Activated CD4-positive, alpha-beta T cell treated with anti-CD3 and anti-CD28 coated beads, Interleukin-2, amount 50 U/mL, for 4 hours (primary cell): ENCODE measurements at places on chromosomes 3 and 15.

DNA sequence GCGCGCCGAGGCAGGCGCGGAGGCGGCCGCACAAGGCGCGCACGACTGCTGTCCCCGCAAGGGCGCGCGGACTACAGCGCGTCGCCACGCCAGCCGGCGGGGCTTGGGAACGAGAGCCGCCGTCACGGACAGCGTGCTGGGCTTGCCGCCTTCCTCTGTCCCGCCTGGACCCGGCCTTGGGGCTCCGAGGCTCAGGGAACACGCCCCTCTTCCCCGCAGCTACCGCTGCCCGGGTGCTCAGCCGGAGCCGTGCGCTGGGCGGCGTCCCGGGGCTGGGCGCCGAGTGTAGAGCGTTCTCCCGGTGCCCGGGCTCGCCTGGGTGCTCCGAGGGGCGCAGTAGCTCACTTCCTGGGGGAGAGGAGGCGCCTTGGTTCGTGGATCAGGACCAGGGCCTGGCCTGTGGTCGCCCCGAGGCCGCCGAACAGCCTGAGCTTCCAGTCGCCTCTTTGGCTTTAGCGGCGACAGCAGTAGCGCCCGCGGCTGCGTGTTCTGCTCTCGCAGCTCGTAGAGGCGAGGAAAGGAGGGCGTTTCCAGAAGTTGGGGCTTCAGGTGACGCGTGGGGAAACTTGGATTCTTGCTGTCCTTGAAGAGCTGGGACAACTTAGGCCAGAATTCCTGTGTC, 226.7 kb upstream of the C2CD4B start:
- no peak for DNase-seq

GRCh38 chr15:85865070-85865684, 70.5 kb upstream of the KLHL25 start:
- no peak for DNase-seq

GRCh38 chr3:100045696-100046095, 68.6 kb downstream of the FILIP1L start:
- DNase-seq = no peak

DNA sequence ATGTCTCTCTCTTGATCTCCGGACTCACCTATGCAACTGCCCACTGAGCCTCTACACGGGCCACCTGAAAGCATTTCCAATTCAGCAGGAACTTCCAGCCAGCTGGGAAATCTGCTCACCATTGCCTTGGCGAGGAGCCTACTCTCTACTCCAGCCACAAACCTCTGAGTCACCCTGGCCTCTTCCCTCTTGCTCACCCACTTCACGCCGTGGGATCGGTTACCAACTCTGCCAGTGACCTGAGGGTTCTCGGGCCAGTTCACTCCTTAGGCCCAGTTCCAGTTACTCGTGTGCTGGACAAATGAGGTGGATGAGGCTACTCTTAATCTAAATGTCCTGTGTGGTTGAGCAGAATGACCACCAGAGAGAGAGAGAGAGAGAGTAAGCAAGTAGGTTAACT, 70.1 kb downstream of the CEMIP start:
- DNase-seq = no peak

- no peak for DNase-seq
These were observed 2.4 kb upstream of the C3orf20 start for GRCh38 chr3:14672588-14672987.

DNA sequence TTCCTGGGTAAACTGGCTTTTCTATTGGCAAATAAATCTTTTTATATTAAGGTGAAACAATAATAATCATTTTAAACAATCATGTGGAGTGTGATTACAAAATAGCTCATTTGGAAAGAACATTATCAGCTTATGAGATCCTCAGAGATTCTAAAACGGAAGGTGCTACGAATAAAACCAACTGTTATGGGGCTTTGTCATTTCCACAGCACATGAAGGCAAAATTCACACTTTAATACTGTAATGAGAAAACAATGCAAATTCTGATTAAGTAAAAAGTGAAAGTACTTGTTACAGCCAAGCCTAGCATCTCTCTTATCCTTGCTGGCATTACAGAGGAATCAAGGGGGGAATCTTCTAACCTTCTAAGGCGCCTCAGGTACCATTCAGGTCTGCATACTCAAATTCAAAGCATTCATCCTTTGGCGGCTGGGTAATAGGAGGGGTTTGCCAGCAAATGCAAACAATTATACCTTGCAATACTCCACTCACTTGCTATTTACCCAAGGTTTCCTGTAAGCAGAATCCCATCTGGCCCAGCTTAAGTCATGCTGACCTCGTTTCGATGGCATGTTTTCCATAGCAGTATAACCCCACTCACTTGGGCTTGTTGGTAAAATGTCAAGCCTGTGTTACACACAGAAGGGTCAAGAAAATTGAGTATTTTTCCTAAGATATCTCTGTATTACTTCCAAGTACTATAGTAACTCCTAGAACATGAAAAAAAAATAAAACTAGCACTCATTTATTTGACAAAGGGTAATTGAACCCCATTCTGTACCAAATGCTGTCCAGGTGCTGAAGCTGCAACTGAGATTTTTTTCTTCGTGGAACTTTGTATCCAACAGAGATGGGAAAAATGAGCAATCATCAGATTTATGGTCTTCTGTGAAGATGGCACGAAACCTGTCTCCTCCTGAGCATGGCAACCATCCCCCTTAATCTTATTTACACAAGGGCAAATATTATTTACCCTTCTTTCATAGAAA, 183.7 kb upstream of the LMCD1 start:
- DNase-seq = no peak

- DNase-seq = no peak
These were observed 831 bp downstream of the IFT57 start for GRCh38 chr3:108221393-108221792.

DNA sequence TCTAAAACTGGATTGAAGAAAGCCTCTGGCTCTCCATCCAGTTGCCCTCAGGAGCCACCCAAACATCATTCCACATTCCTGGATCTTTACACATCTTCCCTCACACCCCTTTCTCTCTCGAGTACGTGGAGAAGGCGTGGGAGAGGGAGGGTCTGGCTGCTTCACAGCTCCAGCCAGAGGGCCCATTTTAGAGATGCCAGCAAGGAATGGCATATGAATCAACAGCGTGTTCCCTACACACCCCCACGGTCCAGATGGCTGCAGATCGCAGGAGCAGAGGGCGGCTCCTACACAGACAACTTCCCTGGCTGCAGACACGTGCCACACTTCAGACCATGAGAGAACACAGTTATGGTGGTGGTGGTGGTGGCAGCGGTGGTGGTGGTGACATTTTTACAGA, 280.1 kb downstream of the ERC2 start:
- DNase-seq = no peak

GRCh38 chr15:60571008-60571420, 92.1 kb upstream of the ICE2 start:
- no peak for DNase-seq

GRCh38 chr15:88897456-88898194, 2.3 kb upstream of the HAPLN3 start:
- DNase-seq = peak; percentile 81

GRCh38 chr3:125146626-125147490, 65.7 kb downstream of the SLC12A8 start:
- DNase-seq = no peak

GRCh38 chr3:166993015-166993630, 387.0 kb downstream of the ZBBX start:
- DNase-seq = no peak

- DNase-seq = no peak
These were observed at the start of the genes FOXL2 and FOXL2NB for GRCh38 chr3:138946663-138947494. TSS of gene FOXL2 (minus strand) at chr3:138947137. CDS start at chr3:138946722, 415 bp downstream. TSS of gene FOXL2NB (plus strand) at chr3:138947217. CDS start at chr3:138947365, 148 bp downstream.

DNA sequence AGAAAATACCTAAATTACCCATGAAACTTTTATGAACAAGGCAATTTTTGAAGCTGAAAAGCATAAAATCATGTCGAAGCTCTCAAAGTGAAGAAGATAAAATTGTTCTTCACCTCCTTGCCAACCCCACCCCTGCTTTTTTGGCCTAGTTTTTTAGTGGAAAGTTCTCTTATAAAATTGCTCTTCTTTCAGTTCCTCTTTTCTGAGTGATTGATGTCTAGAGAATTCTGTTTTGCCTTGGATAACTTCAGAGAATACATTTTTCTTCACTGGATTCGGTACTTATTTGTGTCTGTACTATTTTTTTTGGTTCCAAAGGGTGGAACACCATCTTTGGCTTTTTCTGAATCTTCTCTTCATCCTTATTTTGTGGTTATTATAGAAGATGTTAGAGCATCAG, 25.0 kb upstream of the PYDC2 start:
- DNase-seq = no peak

GRCh38 chr3:127816783-127817405, 5.4 kb downstream of the MGLL start:
- no peak for DNase-seq

DNA sequence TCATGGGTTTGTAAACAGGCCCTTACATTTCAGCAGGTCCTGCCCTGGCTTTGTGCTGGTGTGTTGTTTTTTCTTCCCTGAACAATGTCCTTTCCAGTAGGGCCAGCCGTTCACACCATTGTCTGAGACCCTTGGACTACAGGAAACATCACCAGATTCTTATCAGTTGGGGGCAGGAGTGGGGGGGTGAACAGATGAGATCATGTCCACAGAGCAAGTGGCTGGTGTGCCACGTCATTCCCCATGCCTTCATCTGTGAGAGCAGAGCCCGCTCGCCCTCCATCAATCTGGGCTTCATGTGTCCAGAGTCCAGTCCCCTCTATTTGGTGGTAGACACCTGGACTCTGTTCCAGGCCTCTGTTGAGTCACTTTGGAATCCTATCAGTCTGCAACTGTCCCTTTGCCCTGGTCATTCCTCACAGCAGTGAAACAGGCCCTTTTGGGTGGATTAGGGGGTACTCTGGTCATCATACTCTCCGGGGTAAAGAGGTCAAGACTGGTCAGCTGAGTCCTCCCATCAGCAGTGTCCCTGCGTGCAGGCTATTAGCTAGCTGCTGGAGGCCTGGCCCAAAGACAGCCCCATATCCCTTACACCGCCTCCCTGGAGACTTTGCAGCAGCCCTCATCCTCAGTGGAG, 15.0 kb downstream of the SEMA3G start:
- no peak for DNase-seq

- DNase-seq = peak; percentile 33
These were observed 6.8 kb upstream of the TRIM69 start for GRCh38 chr15:44729408-44730127.

- no peak for DNase-seq
These were observed 62.6 kb downstream of the SLC7A14 start for GRCh38 chr3:170523248-170523647.

DNA sequence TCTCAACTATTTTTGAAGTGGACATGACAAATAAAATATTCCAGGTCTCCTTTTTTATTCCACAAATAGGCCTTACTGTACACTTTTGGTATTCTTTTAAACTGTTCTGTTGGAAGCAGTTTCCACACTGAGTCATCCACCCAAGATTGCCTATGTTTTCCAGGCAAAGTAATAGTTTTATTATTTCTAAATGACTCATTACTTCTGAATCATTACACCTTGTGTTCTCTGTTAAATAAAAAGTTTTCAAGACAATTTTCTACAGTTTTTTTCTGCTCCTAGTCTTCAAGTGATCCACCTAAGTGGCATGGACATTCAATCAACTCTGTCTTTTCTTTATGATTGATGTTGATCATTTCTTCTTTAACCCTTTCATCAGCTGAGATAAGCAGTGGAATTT, 26.5 kb downstream of the PPP2R3A start:
- no peak for DNase-seq

- DNase-seq = no peak
These were observed 525.3 kb upstream of the ZNF717 start for GRCh38 chr3:76310667-76311066.

GRCh38 chr3:46898321-46899150, 21.0 kb downstream of the PTH1R start:
- no peak for DNase-seq

DNA sequence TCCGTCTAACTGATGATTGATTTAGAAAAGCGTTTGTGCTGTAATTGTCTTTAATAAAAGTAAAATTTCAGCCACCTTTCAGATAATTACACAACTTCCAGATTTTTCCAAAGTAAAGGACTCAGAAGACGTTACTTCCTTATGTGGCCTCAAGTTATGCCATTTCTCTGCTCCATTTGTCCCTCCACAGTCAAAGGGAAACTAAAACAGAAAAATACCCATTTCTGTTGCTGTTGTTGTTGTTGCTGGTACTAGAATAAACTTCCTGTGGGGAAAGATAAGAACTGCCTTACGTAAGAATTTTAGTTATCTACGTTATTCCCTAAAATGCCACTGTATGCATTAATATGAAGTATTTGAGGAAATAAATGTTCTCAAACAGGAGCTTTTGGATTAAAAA, 153.9 kb downstream of the P3H2 start:
- DNase-seq = no peak

DNA sequence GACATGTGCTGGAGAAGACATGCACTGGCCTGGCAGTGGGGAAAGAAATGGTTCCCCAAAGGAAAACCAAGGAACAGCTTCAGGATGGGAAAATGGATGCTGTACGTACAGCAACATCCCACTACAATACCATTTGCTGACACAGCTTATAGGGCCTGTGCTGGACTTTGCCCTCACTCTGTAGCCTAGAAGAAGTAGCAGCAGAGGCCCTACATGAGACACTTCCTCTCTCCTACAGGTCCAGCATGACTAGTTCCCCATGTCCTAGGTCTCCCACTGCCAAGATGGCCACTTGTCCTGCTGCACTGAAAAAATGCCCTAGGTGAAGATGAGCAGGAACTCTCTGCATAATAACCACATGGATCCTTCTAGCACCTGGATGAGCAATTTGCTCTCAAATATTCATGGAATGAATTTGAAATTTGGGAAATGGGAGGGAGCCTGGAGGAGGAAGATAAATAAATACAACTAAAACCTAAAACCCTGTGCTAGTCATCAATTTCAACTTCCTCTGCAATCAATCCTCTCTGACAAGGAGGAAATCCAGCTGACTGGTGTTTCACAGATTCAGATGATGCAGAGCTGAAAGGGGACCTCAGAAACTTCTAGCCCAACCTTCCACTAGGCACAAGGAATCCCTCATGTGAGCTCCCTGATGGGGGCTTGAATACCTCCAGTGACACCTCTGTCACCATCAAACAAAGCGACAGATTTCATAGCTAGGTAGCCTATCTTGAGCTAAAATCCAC, 514.3 kb upstream of the PPP2R3A start:
- no peak for DNase-seq

DNA sequence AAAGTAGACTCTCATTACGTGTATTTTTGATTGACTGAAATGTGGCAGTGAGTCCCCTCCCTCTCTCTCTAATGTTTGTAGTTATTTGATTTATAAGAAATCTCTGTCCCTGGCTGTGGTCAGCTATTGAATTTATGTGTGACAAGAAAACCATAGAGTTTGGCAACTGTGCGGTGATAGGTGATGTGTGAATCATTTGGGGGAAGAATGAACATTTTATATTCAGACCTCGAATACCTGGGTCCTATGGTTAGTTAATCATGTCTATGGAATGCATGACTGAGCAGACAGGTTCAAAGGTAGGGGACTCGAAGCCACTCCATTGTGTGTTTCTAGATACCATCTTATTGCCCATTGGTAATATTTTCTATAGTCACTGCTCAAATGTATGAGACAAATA, 712.1 kb downstream of the MECOM start:
- no peak for DNase-seq

DNA sequence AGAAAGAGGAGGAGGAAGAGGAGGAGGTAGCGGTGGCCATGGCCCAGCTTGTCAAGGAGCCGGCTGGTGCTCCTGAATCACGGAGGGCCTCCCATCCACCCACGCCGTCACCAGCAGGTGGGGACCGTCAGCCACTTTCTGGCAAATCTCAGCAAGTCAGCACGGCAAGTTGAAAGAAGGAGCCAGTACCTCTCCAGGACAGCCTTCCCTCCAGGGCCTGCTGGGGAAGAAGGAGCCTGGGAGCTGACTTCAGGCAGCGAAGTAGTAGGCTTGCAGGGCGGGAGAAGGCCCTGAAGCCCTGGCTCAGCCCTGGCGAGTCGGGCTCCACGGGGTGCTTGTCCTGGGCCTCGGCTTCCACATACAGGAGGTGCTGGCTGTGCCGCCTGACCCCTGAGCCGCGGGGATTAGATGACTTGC, 99.2 kb upstream of the TRPM1 start:
- peak; percentile 73 for DNase-seq

GRCh38 chr3:15271785-15272381, 60.5 kb downstream of the SH3BP5 start:
- peak; percentile 83 for DNase-seq
